ENCODE measurements at places on chromosomes 16 and 17. TPM values are rescaled to one million over a fixed set of nuclear protein-coding genes. Genes with fewer than 3 reads are reported as not detected.
A peak's percentile ranks its signal among the peaks of the same experiment; 100 is the strongest.

The HSF5 gene
- not detected for total RNA-seq

The CES5A gene
- 0.51 TPM for total RNA-seq

The SEZ6L2 gene
- total RNA-seq = 0.43 TPM

The TNFRSF13B gene
- not detected for total RNA-seq

DNA sequence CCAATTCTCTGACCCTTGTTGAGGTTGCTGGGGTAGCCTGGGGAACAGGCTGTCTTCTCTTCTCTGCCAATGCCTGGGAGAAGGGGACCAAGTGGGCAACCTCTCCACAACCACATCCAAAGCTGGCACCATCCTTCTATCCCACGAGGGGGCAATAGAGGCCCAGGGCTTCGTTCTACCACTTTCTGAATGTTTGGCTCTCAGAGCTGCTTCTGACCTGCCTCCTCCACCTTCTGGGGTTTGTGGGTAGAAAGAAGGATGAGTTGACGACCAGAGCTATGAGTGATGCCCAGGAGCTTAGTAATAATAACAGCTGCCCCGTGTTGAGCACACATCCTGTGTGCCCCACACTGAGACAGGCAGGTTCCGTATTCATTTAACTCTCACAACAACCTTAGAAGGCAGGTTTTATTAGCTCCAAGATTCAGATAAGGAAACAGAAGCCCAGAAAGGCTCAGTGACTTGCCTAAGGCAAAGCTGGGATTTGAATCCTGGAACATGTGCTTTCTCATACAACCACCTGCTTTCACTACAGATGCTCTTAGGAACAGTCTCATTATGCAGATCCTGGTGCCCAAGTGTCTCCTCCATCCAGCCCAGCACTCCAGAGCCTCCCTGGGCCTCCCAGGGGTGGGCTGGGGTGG, 11.1 kb downstream of the TSPOAP1 start:
- DNase-seq = no peak

DNA sequence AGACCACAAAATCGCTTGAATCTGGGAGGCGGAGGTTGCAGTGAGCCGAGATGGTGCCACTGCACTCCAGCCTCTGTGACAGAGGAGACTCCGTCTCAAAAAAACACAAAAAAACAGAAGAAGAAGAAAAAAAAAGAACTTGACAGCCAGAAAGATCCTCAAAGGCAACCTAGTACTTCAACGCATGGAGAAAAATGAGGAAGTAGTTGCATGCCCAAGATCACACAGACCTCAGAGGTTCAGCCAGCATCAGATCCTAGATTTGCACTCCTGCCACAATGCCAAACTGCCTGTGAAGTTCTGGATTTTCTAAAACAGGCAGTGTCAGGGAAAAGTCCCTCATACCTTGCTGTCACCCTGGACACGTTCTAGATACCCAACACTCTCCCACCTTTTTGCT, 1.5 kb downstream of the ATPAF2 start:
- no peak for DNase-seq

GRCh38 chr16:84062734-84063640, 20.4 kb upstream of the SLC38A8 start:
- DNase-seq = peak; percentile 91

The FGF11 gene
- total RNA-seq = 11.7 TPM

DNA sequence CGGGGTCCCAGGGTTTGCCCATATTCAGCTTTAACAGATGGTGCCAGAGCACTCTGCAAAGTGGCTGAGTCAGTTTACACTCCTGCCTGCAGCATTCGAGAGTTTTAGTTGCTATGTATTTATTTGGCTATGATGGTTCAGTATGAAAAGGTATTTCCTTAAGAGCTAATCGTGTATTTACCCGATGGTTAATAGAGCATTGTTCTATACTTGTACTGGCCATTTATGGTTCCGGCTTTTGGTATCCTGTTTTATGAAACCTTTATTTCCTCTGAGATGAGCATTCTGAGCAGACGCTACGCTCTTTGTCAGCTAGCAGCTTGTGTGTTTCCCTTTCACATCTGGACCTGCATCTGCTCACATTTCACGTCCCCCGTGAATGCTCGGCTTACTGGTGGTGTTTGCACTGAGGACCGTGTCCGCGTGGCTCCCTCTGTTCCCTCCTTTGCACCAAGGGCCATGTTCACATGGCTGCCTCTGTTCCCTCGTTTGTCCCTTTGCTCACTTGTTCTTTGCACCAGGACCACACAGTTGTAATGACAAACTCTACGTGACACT, 149.1 kb upstream of the CHMP6 start:
- DNase-seq = no peak

GRCh38 chr16:86952769-86953168, 364.4 kb downstream of the C16orf95 start:
- DNase-seq = no peak

DNA sequence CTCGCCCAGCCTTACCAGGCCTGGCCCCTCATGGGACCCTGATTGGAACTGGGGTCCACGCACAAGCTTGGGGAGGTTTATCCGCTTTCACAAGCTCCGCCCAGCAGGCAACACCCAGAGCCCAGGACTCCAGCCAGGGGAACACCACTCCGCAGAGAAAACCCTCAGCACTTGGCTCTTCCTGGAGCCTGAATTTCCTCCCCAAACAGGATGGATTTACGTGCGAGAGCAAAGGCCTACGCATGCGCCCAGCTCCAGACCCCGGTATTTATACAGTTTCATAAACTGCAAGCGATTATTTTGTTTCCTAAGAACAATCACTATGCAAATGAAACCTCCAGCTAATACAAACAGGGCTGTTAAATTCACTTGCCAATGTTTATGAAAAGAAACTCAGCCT, 22.8 kb downstream of the ZNF423 start:
- DNase-seq = peak; percentile 77

DNA sequence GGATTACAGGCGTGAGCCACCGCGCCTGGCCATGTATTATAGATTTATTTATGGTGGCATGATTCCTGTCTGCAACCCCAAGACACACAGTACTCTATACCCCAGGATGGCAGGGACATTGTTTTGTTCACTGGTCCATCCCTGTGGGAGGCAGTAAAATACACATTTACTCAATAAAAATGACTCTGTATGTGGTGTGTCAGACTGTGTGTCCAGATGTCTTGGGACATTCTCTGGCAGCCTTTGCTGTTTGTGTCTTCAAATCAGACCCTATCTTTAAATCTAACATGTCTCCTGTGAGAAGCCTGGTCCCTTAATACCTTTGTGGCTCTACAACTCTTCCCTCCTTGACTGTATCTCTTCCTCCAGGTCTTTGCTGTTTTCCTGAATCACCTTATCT, 1.7 kb upstream of the COASY start:
- no peak for DNase-seq

DNA sequence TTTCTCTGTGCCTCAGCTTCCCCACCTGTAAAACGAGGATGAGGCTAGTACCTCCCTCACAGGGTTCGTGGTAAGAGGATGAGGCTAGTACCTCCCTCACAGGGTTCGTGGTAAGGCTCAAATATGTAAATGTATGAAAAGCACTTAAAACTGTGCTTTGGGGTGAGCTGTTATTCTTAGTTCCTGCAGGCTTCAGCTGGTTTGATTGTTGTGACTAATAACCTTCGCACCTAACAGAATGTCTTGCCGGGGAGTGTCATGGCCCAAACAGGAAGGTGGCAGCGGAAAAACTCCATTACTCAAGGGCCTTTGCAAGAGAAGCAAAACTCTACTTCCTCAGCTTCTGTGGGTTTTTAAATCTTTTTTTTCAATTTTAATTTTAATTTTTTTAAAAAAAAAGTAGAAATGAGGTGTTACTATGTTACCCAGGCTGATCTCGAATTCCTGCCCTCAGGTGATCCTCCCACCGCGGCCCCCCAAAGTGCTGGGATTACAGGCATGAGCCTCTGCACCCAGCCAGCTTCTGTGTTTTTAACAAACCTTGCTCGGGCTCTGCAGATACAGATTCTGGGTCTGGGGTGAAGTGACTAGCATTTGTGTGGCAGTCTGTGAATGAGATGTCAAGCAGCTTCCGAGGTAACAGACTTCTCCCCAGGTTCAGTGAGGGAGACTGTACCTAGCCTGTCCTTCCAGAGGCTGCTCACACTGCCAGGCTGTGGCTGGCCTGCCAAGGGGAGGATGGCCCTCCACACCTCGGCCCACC, 103.0 kb downstream of the RAB11FIP4 start:
- no peak for DNase-seq

The KRTAP3-1 gene
- not detected for total RNA-seq

- no peak for DNase-seq
Measured at GRCh38 chr16:35146723-35147458, 1687.5 kb downstream of the TP53TG3F start.

The SECTM1 gene
- 4.9 TPM for total RNA-seq

DNA sequence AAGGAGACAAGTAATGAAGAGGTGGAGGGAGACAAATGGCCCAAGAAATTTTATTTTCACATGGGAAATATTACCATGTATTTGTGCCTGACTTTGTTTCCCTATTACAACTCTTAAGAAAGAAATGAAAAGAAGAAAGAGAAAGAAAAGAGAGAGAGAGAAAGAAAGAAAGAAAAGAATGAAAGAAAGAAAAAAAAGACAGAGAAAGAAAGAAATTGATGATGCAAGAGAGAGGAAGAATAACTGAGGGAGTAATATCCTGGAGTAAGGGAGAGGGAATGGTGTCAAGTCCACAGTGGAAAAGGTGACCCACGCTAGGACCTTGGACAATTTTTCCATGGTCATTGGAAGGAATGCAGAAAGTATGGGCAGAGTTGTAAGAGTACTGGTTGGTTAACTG, 10.1 kb upstream of the ACSM3 start:
- no peak for DNase-seq

DNA sequence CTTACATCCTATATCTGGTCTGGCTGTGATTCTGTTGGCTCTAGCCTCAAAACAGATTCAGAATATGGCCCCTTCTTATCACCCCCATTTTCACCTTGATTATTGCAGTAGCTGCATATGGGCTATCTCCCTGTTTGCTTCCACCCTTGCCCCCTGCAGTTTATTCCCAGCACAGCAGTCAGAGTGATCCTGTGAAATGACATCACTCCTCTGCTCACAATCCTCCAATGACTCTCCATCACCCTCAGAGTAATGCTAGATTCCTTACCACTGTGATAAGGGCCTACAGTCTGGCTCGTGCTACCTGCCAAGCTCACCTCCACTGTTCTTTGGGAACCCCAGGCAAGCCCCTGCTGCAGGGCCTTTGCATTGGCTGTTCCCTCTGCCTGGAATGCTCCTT, 92.5 kb downstream of the ASIC2 start:
- DNase-seq = no peak

- DNase-seq = no peak
Measured at GRCh38 chr17:68318103-68318991, 27.1 kb downstream of the ARSG start.

GRCh38 chr16:74474416-74474815, 53.1 kb upstream of the CLEC18B start:
- DNase-seq = no peak

DNA sequence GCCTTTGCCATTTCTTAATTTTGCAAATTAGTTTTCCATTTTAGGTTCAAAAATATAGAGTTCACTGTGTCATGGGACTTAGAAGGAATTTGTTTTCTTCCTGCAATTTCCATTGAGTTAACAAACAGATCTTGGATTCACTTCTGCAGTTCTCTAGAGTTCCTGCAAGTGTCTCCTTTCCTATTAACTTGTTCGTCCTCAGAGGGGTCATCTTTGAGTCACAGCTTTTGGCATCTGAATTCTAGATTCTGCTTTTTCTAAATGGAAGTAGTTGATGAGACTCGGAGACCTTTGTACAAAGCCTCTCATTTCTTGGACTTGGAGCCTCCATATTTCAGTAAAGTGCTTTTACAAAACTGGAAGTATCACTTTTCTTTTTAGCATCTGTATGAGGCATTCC, 323.3 kb downstream of the BCAS3 start:
- no peak for DNase-seq

The LDHD gene
- total RNA-seq = 71.8 TPM

The HSD17B2 gene
- not detected for total RNA-seq

DNA sequence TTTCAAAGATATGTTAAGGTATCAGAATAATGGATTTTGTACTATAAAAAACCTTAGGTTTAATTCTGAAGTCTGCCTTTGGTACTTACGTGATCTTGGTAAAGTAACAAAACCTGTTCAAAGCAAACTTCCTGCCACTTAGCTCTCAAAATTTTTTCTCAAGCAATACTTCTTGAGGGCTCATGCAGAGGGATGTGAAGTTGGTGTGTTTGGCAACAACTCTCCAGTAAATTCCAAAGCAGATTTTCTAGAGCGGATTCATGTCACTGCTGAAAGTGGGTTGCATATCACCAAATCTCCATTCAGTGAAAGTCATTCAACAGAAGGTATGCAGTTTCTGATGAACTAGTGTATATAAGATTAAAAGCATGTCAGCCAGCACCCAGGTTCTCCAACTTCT, 856.7 kb downstream of the CDH8 start:
- DNase-seq = no peak

DNA sequence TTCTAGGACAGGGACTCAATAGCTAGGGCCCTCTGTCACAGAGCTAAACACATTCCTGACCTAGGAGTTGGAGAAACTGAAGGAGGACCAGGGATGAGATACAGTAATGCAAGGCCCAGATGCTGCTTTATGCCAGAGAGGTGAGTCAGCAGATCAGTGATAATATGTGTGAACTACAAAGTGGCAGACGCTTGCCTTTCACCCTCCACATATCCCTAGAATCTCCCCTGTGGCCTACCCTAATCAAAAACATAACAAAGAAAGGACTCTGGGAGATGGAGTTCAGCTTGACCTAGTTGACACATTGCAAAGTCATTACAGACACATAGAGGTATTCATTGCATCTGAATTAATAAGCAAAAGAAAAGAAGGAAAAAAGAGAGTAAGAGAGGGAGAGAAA, 417.6 kb upstream of the DYNLRB2 start:
- no peak for DNase-seq

GRCh38 chr16:15033309-15033707, 22.6 kb downstream of the NTAN1 start:
- DNase-seq = no peak

DNA sequence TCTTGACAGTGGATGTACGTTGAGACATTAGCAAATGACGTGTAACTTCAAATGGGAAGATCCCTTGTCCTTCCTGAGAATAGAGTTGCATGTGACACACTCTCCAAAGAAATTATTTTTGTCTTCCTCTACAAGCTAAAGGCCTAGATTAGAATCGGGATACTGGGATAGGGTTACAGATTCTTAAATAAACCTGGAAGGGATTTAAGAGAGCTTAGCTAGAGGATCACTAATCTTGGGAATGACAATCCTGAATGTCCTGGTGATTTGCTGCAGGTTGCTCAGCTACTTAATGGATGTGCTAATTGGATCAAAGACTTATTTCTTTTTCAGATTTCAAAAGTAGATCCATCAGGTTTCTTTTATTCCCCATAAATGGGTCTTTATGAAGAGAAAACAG, 101.9 kb downstream of the KCNJ2 start:
- DNase-seq = no peak

The PDK2 gene
- total RNA-seq = 260 TPM

GRCh38 chr16:89481356-89481955, 8.9 kb downstream of the ANKRD11 start:
- DNase-seq = no peak

Data from Right ventricle myocardium inferior (tissue), 1 donor.